Epithelial cell of alveolus of lung (primary cell): ENCODE measurements at places on chromosomes 11 and 22. TPM values are rescaled to one million over a fixed set of nuclear protein-coding genes. Genes with fewer than 3 reads are reported as not detected.

A4GALT gene
- total RNA-seq, result 14.6 and 33.6 TPM in 2 replicates

NRGN gene
- total RNA-seq, result 1.0 and 9.6 TPM in 2 replicates

CSKMT gene
- total RNA-seq, result 6.1 and 10.1 TPM in 2 replicates

TPBGL gene
- total RNA-seq, result not detected in 2 replicates

STIM1 gene
- total RNA-seq, result 14.6 and 19.0 TPM in 2 replicates

APOBEC3H gene
- total RNA-seq, result 0.16 TPM in 1 of 2 replicates, not detected in the other

MRGPRE gene
- total RNA-seq, result not detected in 2 replicates

ZBTB3 gene
- 7.5 and 8.3 TPM in 2 replicates for total RNA-seq

ZNF215 gene
- 0.80 and 3.0 TPM in 2 replicates for total RNA-seq

LAYN gene
- total RNA-seq, result 22.4 and 27.9 TPM in 2 replicates

OR52E2 gene
- total RNA-seq, result not detected in 2 replicates

APOL4 gene
- 0.13 and 0.24 TPM in 2 replicates for total RNA-seq

MCHR1 gene
- total RNA-seq, result 0.13 TPM in 1 of 2 replicates, not detected in the other

INS gene
- total RNA-seq, result not detected in 2 replicates

TSPO gene
- total RNA-seq, result 235 and 477 TPM in 2 replicates

TYR gene
- not detected in 2 replicates for total RNA-seq

MMP1 gene
- total RNA-seq, result 28.2 and 861 TPM in 2 replicates

AMOTL1 gene
- total RNA-seq, result 33.6 and 39.7 TPM in 2 replicates

SLN gene
- 0.24 TPM in 1 of 2 replicates, not detected in the other for total RNA-seq

IGLL5 gene
- not detected in 2 replicates for total RNA-seq

CST6 gene
- 22.1 TPM in 1 of 2 replicates, not detected in the other for total RNA-seq

BATF2 gene
- total RNA-seq, result 1.8 and 3.2 TPM in 2 replicates

EMID1 gene
- 1.1 and 1.3 TPM in 2 replicates for total RNA-seq

GP1BB gene
- 2.3 and 7.1 TPM in 2 replicates for total RNA-seq

SF1 gene
- total RNA-seq, result 100 and 286 TPM in 2 replicates

LMO2 gene
- 0.39 and 2.2 TPM in 2 replicates for total RNA-seq

AQP11 gene
- 0.64 and 0.65 TPM in 2 replicates for total RNA-seq

CCDC81 gene
- 0.08 and 0.52 TPM in 2 replicates for total RNA-seq

GAL gene
- total RNA-seq, result 31.7 and 38.8 TPM in 2 replicates

MS4A6A gene
- not detected in 2 replicates for total RNA-seq

CHST1 gene
- total RNA-seq, result 4.9 and 10.2 TPM in 2 replicates
